ENCODE measurements at places on chromosomes 16 and 17. TPM values are rescaled to one million over a fixed set of nuclear protein-coding genes. Genes with fewer than 3 reads are reported as not detected.

DNA sequence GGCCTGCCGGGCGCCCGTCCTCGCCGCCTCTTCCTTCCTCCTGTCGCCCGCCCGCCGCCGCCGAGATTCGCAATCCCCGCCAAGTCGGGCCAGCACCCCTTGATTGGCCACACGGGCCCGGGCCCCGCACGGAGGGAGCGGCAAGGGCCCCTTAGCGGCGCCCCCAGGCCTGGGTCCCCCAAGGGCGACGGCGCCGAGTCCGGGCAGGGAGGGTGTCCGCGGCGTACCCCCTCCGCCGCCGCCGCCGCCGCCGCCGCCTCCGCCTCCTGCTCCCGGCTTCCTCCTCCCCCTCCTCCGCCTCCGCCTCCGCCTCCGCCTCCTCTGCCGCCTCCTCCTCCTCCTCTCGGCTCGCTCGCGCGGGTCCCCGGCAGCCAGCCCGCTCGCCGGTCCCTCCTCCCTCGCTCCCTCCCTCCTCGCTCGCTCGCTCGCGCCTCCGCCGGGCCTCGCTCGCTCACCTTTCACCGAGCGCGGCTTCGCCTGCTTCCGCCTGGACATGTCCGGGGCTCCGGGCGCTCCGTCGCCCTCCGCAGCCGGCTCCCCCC is 561 bp downstream of the ZNF423 start:
- H3K36me3 ChIP-seq, result no peaks in the 10 kb centered on the region
- H3K27me3 ChIP-seq, result peaks cover 60% of the 10 kb centered on the region
- peak; percentile 86 for DNase-seq
- peak overlapping the region; percentile 41 for H3K4me3 ChIP-seq
- no peak overlapping the region for H3K27ac ChIP-seq

DNA sequence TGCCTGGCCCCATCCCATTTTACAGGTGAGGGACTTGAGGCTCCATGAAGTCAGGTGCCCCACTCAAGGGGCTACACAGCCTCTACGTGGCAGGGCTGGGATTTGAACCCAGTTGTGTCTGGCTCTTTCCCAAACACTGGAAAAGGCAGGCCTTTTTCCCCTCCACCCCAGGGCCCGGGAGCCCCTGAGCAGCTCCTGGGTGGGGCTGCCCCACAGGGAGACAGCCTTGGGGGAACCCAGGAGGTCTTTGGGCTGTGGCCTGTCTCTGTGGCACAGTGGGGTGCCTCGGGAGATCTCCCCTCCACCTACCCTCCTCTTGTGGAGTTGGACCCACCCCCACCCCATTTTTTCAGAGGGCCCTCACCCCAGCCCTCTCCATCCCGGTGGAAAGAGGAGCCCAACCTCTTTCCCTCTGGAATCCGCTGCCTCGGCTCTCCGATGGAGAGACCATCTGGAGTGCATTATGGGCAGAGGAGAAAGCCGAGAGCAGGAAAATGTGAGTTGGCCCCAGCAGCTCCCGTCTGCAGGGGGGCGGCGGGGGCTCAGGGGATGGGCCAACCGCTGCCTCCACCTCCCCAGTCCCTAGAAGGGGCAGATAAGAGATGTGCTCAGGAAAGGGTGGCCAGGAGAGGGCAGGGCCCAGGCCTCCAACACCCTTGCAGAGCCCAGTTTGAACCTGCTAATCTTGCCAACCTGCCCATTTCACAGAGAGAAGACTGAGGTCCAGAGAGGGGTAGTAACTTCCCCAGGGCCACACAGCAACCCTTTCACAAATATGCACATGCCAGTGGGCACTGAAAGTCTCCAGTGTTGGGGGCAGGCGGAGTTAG is 15.4 kb upstream of the TMEM92 start:
- H3K4me3 ChIP-seq, result no peak overlapping the region
- no peak overlapping the region for H3K27ac ChIP-seq
- no peaks in the 10 kb centered on the region for H3K36me3 ChIP-seq
- DNase-seq, result no peak

The CCL23 gene
- total RNA-seq, result 0.82 TPM

The SYT17 gene
- total RNA-seq, result not detected
